ENCODE measurements at places on chromosomes 3 and 15.

DNA sequence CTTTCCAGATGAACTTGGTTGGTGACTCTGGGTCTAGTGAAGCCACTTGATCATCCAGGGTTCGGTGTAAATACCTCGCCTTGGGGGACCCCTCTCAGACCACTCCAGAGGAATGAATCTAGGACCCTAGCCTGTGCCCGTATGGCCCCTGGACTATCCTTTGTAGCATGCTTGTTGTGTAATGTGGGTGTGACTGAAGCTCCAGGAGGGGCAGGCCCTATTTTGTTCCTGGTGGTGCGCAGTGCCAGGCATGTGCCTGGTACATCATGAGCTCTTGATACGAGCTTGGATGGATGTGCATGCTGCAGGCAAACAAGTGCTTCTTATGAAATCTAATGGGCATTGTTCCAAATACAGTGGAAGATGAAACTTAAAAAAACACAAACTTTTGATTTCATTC is 82.8 kb downstream of the EBLN2 start:
- DNase-seq = no peak

- DNase-seq = no peak
Measured at GRCh38 chr3:190737446-190737845, 125.0 kb downstream of the GMNC start.

DNA sequence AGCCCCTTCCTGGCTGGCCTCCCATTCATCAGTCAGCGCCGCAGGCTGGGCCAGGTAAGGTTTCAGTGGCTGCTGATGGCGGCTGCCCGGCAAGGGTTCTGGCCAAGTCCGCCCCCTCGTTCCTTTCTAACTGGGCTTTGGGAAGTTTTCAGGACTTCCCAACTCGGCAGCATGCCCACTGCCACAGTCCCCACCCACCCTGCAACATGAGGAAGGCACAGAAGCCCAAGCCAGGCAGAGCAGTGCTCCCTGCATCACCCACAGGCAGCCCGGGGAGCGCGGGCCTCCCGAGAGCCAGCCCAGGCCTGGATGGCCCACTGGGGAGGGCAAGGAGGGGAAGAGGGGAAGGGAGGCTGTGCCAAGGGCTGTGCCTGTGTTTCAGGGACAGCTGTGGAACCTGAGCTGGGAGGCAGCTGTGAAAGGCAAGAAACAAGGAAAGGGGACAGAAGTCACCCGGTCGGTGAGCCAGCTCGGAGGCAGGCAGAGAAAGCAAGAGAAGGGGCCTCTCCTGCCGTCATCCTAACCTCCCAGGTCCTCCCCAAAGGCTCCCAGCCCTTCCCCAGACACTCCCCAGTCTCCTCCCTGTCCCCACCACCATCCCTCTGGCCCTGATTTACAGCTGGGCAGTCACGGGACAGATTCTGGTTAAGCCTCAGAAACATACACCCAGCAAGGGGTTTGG is 73.9 kb downstream of the CPN2 start:
- no peak for DNase-seq

DNA sequence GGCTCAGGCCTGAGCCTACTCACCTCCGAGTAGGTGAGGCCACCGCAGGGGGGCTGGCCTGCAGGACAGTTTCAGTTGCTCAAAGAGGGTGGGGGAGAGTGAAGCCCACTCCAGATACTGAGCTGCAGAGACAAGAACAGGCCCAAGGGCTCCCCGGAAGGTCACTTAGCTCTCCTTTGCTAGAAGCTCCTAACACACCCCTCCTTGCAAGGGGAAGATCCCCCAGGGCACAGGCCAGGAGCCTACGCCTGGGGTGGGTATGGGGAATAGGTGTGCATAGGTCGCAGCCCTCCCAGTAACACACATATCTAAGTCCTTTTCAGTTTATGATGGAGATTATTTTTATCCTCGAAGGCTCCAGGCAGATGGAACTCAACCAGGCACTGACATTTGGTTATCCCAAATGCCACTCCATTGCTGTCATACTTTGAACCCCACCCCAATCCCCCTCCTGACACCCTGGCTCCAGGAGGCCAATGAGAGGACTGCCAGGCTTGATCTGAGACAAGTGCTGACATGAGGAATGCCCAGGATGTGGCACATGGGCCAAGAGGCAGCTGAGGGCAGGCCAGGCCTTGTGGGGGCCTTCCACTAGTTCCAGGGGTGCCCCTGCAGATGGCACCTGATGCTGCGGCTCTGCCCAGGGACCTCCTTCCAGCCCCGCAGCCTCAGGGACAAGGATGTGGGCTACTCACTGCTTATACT is 1.1 kb upstream of the MUSTN1 start:
- DNase-seq = no peak

GRCh38 chr3:148717885-148718561 is 20.3 kb downstream of the AGTR1 start:
- no peak for DNase-seq

- DNase-seq = no peak
Measured at GRCh38 chr3:31917303-31918005, 63.6 kb downstream of the OSBPL10 start.

DNA sequence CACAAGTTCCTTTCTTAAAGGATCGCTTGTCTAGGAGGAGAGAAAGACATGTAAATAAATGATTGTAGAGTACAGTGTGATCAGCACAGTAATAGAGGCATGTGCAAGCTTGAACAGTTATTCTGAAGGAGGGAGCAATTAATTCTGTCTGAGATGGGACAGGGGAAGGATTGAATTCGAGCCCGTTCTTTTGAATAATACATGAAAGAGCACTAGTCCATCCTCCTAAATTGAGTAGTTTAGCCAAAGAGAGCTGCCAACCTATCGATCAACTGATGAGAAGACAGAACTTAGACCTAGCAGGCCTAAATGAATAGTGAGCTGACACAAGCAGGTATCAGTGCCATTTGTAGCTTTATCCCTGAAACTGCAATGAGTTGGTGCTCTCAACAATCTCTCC is 142.4 kb downstream of the ROBO2 start:
- DNase-seq = no peak

- DNase-seq = no peak
Measured at GRCh38 chr3:183435661-183436060, 7.2 kb upstream of the MCF2L2 start.

- no peak for DNase-seq
Measured at GRCh38 chr3:13863965-13864595, 15.8 kb downstream of the WNT7A start.
